ENCODE measurements at places on chromosomes 11 and 22.
A peak's percentile ranks its signal among the peaks of the same experiment; 100 is the strongest.

- DNase-seq = no peak
Observed at GRCh38 chr22:37526376-37526775, 7.2 kb upstream of the CARD10 start.

GRCh38 chr22:17257121-17258001 is 38.1 kb upstream of the ADA2 start:
- DNase-seq = peak; percentile 87

DNA sequence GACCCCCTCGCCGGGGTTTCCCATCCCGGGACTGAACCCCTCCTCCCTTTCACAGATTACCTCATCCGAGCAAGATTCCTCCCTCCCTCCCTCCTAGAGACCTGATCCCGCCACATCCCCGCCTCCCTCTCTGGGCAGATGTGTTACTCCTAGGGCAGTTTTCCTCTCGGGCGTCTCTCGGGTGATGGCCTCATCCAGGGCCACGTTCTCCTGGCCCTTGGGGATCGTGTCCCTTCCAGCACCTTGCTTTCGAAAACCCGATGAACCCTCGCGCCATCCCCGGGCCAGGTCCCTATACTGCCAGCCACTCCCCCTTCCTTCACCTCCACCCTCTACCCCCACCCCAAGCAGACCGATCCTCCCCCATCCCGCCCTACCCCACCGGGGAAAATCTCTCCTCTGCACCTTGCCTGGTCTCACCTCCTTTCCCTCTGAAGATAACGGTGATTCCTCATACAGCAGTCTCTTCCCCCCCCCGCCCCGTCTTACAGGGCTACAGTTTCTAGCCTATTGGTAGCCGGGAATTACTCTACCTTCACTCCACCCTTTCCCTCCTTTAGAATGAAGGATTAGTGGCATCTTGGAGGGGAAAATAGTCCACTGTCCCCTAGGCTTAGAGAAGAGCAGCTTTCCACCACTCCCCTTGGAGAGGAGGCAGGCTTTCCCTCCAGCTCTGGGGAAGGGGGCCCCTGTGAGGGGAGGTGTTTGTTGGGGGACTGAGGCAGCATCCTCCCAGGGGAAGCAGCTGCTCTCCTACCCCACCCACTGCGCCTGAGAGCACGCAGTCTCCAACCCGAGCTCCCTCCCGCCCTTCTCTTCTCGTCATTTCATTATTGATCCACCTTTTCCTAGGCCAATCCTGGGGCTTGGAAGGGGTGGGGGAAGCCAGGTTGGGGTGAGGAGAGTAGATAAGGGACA is 1.2 kb downstream of the KMT2A start:
- no peak for DNase-seq

DNA sequence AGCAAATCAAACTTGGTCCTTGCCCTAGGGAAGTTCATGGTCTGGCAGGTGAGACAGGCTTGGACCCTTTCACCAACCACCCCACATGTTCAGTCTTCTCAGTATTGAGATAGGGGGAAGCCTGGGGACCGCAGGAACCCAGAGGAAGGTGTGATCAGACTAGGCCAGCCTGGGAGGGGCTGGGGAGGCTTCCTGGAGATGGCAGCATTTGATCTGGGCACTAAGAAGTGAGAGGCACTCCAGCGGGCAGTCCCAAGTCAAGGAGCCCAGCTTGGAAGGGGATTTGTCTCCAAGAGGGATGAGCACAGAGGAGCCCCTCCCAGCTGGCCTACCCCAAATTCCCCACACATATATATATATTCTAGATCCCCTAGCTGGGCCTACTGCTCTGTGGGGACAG is 5.4 kb downstream of the LRRC32 start:
- no peak for DNase-seq

GRCh38 chr11:6638429-6638828 is 17.2 kb downstream of the DCHS1 start:
- no peak for DNase-seq

DNA sequence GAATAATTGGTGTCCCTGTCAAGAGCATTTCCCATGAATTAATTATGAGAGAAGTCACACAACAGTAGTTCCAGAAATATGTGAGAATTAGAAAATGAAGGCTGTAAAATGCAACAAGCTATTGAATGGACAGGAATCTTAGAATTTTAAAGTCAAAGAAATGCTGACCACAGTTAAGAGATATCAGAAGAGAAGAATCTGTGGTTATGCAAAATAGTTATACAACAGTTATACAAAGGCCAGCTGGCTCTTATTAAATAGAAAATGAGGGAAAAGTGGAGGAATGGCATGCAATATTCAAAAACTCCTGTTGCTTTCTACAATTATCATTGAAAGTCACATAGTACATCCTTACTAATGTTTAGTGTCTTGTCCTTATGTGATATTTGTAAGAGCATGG is 27.4 kb downstream of the CASP12 start:
- no peak for DNase-seq

DNA sequence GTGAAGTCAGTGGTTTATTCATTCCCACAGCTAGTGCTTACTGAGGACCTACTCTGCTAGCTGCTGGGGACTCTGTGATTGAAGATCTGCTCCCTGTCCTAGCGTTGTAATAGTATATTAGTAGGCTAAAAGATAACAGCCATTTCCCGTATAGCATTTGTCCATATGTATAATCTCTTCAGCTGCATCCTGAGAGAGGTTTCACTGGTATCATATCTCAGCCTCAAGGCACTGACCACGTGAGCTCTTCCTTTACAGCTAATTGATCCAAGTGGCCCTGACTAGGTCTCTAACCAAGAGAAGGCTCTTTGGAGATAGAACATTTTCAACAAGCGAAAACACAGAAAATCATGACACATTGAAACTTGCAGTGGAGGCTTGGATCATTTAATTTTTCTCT is 110.2 kb downstream of the APIP start:
- DNase-seq = no peak

GRCh38 chr11:14190992-14191778 is 167.8 kb downstream of the RRAS2 start:
- no peak for DNase-seq

DNA sequence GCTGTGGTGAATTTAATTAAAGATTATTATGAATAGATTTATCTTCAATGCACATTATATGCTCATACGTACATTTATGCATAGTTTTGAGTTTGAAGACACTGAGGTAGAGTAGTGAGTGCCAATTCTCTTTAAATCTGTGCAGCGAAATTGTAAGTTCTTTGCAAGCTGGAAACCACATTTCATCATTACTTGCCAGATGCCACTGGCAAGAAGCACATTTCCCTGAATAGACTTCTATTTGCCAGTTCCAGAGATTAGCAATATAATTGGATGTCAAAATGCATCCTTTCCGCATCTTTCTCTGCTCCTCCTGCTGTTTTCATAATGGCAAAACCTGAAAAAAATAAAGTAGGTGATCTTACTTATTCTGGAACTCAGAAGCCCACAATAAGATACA is 448.0 kb downstream of the LUZP2 start:
- no peak for DNase-seq

All from COR-L47 (cell line).